Activated CD4-positive, alpha-beta memory T cell treated with anti-CD3 and anti-CD28 coated beads for 36 hours (primary cell): ENCODE measurements at places on chromosomes 12 and 14. TPM values are rescaled to one million over a fixed set of nuclear protein-coding genes. Genes with fewer than 3 reads are reported as not detected.

GRCh38 chr12:109772622-109773321 is 59.1 kb downstream of the FAM222A start:
- DNase-seq: peak; percentile 4

GRCh38 chr12:93201990-93202389 is 175.7 kb upstream of the NUDT4 start:
- no peak for DNase-seq

GRCh38 chr14:101881426-101881825 is 82.9 kb upstream of the DYNC1H1 start:
- DNase-seq: no peak

DNA sequence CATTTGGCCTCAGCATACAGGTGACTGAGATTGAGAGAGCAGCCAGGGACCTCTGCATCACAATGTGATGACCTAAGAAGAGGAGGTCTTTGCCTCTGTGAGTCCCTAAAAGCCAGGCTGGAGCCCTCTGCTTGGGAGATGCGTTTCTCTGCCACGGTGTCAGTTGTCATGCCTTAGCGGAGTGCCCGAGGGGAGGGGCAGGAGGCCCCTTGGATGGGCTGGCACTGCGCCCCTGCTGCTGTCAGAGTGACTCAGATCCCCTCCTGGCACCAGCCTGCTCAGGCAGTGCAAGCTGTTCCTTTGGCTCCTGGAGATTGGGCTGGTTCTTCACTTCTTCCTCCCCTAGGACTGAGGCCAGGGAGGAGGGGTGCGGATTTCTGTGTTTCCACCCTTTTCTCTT is 64.9 kb upstream of the KCNA5 start:
- no peak for DNase-seq

GRCh38 chr12:103269946-103270345 is 225.8 kb downstream of the C12orf42 start:
- DNase-seq: no peak

- DNase-seq: peak; percentile 80
Measured at GRCh38 chr12:6961695-6962284, 8.7 kb downstream of the PHB2 start.

DNA sequence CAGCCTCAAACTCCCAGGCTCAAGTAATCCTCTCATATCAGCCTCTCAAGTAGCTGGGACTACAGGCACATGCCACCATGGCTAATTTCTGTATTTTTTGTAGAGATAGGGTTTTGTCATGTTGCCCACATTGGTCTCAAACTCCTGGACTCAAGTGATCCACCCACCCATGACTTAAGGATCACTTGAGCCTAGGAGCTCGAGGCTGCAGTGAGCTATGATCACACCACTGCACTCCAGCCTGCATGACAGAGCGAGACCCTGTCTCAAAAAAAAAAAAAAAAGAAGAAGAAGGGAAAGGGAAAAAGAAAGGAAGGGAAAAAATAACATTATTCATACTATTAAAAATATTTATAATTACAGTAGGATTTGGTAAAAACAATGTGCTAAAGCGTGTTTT is 19.2 kb downstream of the EPS8 start:
- DNase-seq: no peak

DNA sequence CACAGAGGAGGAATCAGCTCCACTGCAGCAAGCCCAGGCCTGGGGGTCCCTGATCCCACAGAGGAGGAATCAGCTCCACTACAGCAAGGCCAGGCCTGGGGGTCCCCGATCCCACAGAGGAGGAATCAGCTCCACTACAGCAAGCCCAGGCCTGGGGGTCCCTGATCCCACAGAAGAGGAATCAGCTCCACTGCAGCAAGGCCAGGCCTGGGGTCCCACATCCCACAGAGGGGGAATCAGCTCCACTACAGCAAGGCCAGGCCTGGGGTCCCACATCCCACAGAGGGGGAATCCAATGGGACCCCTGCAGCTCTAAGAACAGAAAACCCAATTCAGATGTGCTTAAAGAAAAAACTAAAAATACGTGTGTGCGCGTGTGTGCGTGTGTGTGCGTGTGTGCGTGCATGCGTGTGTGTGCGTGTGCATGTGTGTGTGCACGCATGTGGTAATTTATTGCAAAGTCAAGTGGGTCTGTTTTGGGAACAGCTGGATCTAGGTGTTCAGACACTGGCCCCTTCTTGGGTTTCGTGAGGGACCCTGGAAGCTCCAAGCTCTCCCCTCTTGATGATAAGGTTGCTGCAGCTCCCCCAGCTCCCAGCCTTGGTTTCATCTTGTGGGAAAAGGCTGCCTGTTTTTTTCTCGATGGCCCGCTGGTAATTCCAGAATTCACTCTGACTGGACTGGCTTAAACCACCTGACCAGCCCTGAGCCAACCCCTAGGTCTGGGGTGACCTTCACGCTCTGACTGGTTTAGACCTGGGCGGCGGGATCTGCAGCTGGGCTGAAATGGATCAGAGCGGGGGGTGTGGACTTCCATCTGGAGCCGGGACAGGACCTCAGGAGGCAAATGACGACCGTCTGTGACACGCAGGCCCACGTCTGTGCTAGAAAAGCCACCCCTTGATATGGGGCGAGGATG is 47.1 kb downstream of the GALNT9 start:
- DNase-seq: no peak

The IL22 gene
- total RNA-seq: 6.4 TPM

The SPATS2 gene
- total RNA-seq: 9.7 TPM

The ITFG2 gene
- total RNA-seq: 18.9 TPM

The EMC9 gene
- total RNA-seq: 40.0 TPM

The B4GALNT1 gene
- total RNA-seq: 1.7 TPM

The LIN52 gene
- total RNA-seq: 14.4 TPM

The SMCO2 gene
- 0.19 TPM for total RNA-seq
